ENCODE measurements at places on chromosomes 16 and 17. TPM values are rescaled to one million over a fixed set of nuclear protein-coding genes. Genes with fewer than 3 reads are reported as not detected.

The NPIPA2 gene
- total RNA-seq, result 4.1 TPM

The PLA2G10 gene
- total RNA-seq, result 1.00 TPM

The CCDC78 gene
- total RNA-seq, result 3.5 TPM

The SHCBP1 gene
- total RNA-seq, result 21.8 TPM

The GLP2R gene
- total RNA-seq, result not detected

The PSMC3IP gene
- total RNA-seq, result 24.7 TPM

DNA sequence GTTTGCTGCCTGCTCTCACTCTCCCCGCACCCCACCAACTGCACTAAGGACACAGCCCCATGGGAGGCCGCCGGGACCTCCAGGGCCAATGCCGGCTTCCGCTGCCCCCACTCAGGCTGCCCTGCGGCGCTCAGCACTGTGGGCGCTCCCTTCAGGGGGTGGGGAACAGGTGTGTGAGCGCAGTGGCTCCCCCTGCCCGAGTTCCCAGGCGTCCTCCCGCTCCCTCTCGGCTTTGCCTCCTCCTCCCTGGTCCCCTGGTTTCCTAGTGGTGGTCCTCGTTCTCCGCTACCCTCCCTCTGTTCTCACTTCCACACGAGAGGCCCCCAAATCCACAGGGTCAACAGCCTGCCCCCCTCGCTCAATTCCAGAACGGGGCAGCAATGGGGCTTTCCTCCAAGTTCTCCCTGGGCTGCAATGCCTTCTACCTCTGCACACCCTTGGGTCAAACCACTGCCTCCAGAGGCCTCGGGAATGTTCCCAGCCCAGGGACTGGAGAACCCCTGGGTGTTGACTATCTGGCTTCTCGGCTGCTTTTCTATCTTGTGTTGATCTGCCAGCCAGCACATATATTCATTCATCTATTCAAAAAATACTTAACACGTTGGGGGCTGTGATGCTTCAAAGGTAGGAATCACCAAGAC, 9.9 kb downstream of the FOXJ1 start:
- peak; percentile 22 for DNase-seq

DNA sequence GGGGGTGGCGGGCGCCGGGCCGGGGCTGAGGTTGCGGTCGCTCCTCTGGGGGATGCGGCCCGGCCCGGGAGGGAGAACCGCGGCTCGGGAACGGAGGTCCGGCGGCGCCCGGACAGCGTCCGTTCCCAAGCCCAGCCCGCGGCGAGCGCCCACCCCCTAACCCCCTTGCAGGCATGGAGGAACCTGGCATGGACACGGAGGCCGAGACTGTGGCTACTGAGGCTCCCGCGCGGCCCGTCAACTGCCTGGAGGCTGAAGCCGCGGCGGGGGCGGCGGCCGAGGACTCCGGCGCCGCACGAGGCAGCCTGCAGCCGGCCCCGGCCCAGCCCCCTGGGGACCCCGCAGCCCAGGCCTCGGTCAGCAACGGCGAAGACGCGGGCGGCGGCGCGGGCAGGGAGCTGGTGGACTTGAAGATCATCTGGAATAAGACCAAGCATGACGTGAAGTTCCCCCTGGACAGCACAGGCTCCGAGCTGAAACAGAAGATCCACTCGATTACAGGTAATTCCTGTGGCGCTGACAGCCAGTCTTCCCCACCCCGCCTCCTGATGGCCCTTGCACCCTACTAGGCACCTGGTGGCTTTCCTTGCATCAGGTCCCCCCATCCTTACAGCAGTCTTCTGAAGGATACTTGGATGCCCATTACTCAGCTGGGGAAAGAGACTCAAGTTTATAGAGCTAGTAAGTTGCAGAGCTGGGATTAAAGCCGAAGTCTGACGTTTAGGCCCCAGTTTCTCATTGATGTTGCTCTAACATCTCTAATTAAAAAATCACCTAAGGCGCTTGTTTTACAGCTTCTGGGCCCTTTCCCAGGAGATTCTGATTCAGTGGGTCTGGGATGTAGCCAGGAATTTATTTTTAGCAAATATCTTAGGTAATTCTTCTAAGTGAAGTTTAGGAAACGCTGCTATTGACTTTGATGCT, 514 bp downstream of the UBFD1 start:
- no peak for DNase-seq

DNA sequence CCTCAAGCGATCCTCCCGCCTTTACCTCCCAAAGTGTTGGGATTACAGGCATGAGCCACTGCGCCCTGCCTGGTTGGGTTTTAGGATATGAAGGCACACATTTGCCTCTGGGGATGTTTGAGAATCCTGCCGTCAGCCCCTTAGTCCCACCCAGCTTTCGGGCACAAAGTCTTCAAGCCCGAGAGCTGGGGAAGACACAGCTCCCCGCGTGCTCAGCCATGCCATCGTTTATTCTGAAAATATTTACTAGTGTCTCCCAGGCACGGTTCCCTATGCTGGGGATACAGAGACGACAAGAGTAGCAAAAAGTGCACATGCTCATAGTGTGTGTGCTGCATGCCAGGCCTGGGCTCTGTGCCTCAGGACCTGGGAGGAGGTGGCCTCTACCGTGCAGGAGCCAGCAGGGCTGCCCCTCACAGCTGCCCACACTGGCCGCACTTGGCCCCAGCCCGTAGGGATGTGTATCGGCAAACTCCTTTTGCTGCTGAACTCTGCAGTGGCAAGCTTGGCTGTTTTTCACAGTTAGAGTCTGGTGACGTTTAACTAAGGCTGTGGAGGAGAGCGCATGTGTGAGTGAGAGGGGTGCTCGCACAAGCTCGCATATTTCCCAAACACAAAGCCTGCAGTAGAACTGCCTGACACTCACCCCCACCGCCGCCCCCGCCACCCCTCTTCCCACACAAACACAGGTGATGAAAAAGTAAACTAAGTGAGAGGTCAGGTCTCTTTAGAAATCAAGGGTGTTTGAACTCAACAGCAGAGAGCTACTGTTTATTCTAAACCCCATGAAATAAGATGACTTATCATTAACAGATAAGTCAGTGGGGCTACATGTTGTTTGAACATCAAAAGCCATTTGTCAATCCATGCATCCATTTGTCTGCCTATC, 266.4 kb downstream of the MRTFB start:
- no peak for DNase-seq

GRCh38 chr16:84926462-84926861, 84.9 kb downstream of the ZDHHC7 start:
- DNase-seq, result no peak

GRCh38 chr16:88782454-88783390, 2.3 kb downstream of the PIEZO1 start:
- no peak for DNase-seq

- no peak for DNase-seq
Measured at GRCh38 chr17:75551266-75551665, 25.8 kb downstream of the LLGL2 start.

GRCh38 chr17:2369039-2369438, 31.7 kb downstream of the SGSM2 start:
- DNase-seq, result no peak

DNA sequence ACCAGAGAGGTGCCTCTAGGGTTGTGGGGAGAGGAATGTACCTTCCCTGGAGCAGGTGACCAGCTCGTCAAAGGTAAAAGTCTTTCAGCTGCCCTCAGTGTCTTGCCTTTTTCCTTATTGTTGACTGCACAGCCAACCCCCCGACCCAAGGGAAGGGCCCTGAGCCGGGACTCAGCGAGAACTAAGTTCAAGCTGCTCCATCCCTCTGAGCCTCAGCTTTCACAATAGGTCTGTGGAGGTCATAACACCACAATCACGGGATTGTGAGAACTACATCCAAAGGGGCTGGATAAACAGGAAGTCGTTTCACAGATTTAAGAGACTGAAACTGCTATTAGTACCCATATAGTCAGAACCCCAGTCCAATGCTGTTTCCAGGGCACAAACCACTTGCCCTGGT, 2.6 kb upstream of the KRT36 start:
- DNase-seq, result no peak

DNA sequence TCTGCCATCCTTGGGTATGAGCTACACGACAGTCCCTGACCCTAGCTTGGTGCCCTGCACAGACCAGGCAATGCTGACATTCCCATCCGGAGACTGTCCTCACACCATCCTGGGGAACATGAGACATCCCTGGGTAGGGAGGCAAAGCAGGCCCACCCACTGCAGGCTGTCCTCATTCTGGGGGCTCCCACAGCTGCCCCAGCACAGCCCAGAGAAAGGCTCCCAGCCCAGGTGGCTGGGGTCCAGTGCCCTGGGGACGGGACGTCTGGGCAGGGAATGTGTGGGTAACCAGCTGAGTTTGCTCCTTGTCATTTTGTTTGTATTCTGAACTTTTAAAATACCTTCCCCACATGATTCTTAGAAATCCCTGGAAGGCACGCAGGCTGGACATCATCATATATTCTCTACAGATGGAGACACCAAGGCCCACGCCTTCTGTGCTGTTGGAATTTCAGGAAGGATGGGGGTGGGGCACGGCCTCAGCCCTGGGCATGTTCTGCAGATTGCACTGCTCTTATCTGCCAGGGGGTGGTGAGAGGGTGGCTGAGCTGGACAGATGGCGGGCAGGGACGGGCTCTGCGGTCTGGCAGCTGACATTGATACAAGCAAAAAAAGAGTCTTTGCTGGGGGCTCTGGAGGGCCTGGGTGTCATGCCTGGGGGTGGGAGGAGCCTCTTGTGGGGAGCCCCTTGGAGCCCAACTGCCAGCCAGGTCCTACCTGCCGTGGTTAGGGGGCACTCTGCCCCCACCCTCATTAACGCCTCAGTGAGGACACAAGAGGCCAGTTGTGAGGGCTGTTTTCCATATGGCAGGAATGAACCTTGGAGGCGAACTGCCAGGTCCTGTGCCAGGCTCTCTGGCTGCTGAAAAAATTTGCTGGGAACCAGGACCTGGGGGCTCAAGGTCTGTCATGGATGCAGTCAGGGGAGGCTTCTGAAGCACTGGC, 28.4 kb downstream of the LRRC75A start:
- DNase-seq, result no peak

DNA sequence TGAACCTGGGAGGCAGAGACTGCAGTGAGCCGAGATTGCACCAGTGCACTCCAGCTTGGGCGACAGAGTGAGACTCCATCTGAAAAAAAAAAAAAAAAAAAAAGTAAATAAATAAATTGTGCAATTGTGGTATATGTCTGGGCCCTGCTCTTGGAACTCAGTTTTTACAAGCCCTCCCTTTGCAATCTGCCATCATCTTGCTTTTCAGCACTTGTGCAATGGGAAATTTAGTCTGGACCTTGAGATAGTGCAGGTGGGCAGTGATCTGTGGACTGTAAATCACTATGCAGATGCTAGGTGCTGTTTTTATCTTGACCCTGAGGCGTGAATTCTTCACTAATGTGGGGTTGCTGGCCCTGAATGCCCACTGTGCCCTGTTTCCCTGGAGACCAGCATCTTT, 6.5 kb upstream of the RAP1GAP2 start:
- no peak for DNase-seq

- no peak for DNase-seq
Measured at GRCh38 chr17:37084372-37084771, 135.6 kb downstream of the AATF start.

DNA sequence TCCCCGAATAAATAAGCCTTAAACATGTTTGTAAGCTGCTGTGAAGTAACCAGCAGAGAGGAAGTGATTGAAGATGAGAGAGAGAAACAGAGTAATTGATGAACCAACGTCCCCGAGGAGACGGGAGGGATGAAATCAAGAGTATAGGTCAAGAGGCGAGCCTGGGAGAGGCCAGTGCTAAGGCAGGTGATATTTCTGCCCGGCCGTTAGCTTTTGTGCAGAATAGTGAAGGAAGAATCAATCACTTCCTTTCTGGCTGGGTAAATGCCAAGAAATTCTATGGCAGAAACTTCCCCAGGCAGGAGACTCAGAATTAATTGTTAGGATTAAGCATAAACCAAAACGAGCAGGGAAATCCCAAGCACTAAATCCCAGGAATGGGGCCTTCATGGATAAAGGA, 273.8 kb downstream of the CDH13 start:
- DNase-seq, result no peak

DNA sequence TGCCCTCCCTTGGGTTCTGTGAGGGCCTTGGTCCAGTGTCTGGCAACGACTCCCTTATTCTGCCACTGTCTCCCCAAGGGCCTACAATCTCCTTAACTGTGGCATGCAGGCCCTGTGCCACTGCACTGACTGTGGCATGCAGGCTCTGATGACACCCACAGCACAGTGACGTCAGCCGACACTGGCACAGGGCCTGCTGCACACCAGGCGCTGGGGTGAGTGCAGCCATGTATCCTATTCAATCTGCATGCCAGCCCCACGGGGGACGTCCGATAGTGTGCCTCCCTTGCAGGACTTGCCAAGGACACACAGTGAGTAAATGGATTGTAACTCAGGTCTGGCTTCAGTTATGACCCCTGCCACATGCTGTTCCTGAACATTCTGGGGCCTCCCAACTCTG, 39.8 kb upstream of the RASD1 start:
- DNase-seq, result no peak

DNA sequence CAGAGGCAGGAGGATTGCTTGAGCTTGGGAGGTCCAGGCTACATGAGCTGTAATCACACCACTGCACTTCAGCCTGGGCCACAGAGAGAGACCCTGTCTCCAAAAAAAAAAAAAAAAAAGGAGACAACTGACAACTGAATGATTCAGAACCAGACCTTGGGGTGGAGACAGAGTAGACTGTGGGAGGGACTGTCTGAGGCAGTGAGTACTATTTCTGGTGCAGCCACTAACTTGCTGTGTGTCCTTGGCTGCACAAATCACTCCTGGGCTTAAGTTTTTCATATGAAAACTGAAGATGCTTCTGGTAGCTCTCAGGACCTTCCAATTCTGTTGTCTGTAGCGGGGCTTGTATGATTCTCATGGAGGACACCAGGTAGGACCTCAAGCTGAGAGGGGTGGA, 5.8 kb downstream of the ASB16 start:
- no peak for DNase-seq

GRCh38 chr17:42403150-42403549, 14.9 kb upstream of the STAT3 start:
- peak; percentile 47 for DNase-seq

DNA sequence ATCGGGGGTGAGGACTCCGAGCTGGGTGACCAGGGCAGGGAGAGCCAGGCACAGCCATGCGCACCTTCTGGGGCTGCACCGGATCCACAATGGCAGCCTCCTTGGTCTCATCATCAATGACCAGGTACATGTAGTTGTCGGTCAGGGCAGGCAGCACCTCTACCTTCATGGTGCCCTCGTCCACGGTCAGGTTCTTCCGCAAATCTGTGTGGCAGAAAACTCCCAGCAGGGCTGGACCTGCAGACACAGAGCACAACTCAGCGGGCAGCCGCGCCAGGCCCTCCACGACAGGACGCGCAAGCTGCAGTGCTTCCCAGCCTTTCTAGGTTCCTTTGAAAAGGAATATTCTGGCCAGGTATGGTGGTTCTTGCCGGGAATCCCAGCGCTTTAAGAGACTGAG, 3.8 kb downstream of the HAGH start:
- DNase-seq, result no peak

GRCh38 chr17:39759204-39759603, 21.5 kb downstream of the GRB7 start:
- DNase-seq, result no peak

GRCh38 chr17:62644487-62645173, 17.2 kb downstream of the MRC2 start:
- peak; percentile 94 for DNase-seq
